ENCODE measurements at places on chromosomes 3 and 15.

- H3K36me3 ChIP-seq, result no peaks in the 10 kb centered on the region
- H3K27me3 ChIP-seq, result no peaks in the 10 kb centered on the region
- no peak overlapping the region for H3K27ac ChIP-seq
- H3K4me1 ChIP-seq, result no peaks in the 10 kb centered on the region
These were observed 169.4 kb downstream of the CHST2 start for GRCh38 chr3:143288944-143289343.

GRCh38 chr15:81292523-81293001 is 31.4 kb downstream of the STARD5 start:
- H3K4me3 ChIP-seq, result peak overlapping the region; percentile 30
- no peaks in the 10 kb centered on the region for H3K36me3 ChIP-seq
- H3K4me1 ChIP-seq, result peaks cover 76% of the 10 kb centered on the region
- no peaks in the 10 kb centered on the region for H3K27me3 ChIP-seq
- H3K27ac ChIP-seq, result peak overlapping the region; percentile 94
- DNase-seq, result peak; percentile 28

- no peaks in the 10 kb centered on the region for H3K27me3 ChIP-seq
- no peak overlapping the region for H3K27ac ChIP-seq
- H3K4me3 ChIP-seq, result no peak overlapping the region
- DNase-seq, result no peak
- no peaks in the 10 kb centered on the region for H3K36me3 ChIP-seq
These were observed 30.4 kb upstream of the TM4SF1 start for GRCh38 chr3:149407898-149408297.

DNA sequence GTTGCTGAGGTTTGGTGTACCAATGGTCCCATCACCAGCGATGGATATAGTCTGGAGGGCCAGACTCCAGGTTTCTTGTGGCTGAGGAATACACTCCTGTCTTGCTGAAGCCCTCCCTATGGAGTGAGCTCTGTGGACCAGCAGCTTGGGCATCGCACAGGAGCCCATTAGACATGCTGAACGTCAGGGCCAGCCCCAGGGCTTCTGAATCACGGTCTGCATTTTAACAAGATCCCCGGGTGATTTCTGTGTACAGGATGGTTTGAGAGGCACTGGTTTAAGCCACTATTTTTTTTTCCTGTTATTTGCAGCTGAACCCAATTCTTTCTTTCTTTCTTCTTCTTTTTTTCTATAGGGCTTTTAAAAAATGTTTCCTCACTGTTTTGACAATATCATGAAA is 69.5 kb upstream of the XCR1 start:
- H3K4me3 ChIP-seq, result no peak overlapping the region
- peak overlapping the region; percentile 90 for H3K27ac ChIP-seq
- DNase-seq, result no peak
- no peaks in the 10 kb centered on the region for H3K36me3 ChIP-seq
- no peaks in the 10 kb centered on the region for H3K27me3 ChIP-seq

DNA sequence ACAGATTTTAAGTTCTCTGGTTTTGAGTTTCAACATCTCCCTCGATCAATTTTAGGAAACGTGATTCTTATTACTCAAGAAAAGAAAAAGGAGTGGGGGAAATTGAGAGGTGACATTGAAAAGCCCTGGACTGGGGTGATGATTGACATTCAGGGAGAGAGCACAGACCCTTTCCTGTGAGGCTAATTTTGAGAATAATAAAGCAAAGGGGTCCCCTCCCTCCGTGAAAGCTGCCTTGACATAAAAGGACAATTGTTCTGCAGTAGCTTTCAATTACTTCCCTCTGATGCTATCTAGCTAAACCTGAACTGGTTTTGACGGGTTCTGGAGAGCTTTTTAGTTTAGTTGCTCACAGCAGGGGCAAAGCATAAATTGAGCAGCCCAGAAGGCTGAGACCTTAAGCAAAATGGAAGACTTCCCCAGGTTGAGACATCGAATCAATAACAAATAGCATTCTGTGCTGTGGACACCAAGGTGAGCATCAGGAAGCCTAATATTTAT is 14.4 kb upstream of the CMTM8 start:
- H3K4me3 ChIP-seq, result no peak overlapping the region
- H3K36me3 ChIP-seq, result no peaks in the 10 kb centered on the region
- no peaks in the 10 kb centered on the region for H3K27me3 ChIP-seq

All from T-cell (primary cell).